ENCODE measurements at places on chromosomes 12 and 14.

DNA sequence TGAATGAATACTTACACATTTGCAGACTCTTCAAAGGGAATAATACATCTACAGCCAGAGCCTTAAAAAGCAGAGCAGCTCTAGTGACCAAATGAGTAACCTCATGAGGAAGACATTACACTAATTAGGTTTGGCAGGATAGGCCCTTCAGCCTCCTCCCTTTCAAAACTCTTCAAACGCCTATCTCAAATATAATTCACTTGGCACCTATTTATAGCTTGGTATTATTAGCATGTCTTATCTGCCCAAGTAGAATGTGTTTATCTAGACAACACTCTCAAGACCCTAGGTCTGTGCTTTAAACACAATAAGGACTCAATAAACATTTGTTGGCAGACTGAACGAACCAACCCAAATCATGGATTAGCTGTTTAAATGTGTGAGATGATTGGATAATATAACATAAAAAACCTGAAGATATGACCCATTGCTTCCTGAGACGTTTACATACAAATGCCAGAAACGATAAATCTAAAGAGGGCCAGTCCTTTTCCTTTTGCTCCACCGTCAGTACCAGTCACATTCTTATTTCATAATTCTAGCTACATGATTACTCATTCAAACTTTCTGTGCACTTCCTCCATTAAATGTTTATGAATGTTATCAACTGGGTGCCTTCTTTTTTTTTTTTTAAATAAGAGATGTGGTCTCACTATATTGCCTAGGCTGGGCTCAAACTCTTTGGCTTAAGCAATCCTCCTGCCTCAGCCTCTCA is 123.3 kb downstream of the CEP83 start:
- DNase-seq = no peak

DNA sequence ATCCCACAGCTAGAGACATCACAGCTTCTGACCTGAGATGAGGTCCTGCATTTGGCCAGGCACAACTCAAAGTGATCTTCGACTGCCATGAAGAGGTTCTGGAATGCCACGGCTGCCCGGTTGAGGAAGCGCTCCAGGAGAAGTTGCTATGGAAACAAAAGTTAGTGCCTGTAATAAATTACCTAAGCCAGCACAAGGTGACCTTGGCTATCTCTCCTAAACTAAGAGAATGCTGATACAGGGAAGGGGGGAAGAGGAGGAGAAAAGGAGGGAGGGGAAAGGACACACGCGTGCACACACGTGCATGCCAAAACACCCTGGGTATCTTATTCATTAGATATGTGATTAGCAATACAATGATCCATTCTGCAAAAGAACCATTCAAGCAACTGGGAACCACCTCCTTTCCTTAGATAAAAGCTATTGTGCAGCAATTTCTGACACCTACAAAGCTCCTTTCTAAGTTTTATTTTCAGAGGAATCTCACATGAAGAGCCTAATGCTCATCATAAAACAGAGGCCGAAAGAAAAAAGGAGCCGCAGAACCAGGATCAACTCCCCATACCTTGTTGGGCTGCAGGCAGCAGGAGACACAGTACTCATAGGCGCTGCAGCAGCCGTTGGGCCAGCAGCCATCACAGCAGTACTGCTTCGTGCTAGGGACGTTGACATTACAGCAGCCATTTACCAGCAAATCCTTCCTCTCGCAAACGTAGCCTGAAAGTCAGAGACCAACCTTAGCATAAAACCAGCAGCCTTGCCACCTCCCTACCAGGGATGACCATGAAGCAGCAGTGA is 17.9 kb downstream of the SPRING1 start:
- no peak for DNase-seq

DNA sequence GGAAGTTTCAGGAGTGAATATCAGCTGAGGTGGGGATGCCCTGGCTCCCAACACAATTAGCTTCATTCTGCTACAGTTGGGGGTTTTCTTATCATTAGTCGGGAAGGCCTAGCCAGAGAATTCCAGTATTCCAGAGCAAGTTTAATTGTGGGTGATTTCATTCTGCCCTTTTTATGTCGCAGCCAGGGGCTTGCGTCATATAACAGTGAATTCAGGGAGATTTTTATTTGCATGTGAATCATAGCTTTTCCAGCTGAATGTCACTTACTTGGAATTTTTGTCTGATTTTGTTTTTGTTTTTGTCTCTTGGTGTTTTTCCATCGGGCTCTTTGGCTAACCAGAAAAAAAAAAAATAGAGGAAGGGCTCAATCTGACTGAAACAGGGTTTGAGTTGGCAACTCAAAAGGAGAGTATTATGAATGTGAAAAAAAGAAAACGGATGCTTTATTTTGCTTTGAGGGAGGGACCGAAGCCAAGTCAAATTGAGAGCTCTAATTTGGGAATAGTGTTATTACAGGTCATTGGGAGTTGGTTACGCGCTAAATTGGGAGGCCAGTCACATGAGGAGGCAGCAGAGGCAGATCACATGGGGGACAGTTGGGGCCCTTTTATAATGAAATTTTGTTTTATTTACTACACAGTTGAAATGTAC is 119.4 kb downstream of the SAMD4A start:
- peak; percentile 43 for DNase-seq

- peak; percentile 18 for DNase-seq
Measured at GRCh38 chr14:100440207-100440631, 117.1 kb downstream of the SLC25A47 start.

GRCh38 chr12:27619308-27619707 is 76.9 kb upstream of the REP15 start:
- peak; percentile 48 for DNase-seq

DNA sequence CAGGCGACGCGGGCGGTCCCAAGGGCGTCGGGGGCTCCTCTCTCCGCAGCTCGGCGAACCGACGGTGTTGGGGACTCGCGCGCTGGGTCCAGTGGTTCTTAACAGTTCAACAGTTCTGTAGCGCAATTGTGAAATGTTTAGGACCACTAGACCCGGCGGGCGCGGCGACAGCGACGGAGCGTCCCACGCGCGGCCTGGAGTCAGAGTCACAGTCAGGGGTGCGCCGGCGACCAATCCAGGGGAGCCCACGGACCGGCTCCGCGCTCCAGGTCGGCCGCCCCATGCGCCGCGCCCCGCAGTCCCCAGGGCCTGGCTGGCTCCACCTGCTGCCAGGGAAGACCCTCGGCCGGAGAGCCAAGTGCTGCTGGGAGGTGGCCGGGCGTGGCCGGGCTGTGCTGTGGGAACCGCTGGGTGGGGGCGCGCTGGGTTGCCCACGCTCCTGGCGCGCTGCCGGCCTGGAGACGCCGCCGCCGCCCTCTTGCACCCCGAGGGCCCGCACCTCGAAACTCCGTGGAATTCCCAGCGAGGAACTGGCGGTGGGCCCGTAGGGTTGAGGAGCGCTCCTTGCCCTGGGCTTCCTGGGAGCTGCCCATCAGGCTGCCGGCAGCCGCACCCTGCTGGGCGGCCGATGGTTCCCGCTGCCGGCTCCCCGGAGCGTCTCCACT is 20.9 kb upstream of the KIF26A start:
- DNase-seq = no peak

GRCh38 chr12:31259136-31259886 is 66.6 kb downstream of the SINHCAF start:
- no peak for DNase-seq

- DNase-seq = no peak
Measured at GRCh38 chr12:131613678-131614077, 97.2 kb upstream of the SFSWAP start.

DNA sequence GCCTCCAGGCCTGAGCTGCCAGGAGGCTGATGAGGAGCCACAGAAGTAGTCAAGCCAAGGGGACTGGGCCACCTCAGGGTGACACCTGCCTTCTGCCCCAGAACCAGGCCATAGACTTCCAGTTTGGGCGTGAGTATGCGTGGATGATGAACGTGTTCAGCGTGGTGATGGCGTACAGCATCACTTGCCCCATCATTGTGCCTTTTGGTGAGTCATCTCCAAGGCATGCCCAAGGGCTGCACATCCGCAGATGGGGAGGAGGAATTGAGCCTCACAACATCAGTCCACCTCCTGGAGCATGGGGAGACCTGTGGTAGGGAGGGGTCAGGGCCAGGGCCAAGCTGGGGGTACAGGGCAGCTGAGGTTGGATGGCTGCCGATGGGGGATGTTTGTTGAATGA is 22.3 kb downstream of the NGB start:
- no peak for DNase-seq

DNA sequence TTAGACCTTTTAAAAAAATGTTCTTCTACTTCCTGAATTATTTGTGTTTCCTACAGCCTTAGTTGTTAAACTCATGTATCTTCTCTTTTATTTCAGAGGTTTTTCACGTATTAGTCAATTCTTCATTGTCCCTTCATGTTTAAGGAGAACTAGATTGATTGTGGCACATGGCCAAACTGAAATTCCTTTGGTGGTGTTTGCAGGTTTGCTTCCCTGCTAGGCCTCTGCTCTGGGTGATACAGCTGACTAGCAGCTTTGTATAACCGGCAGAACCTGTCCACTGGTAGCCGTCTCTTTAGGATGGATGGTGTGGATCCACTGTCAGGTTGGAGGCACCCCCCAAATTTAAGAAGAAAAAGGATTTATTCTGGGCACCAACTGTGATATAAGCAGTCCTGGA is 262.1 kb downstream of the FBXL14 start:
- DNase-seq = no peak

- peak; percentile 21 for DNase-seq
Measured at GRCh38 chr12:3752741-3753486, at the start of gene CRACR2A. Gene CRACR2A, minus strand, starts transcription at chr12:3753109. Its CDS starts 56,110 bp downstream, at chr12:3696999.

GRCh38 chr14:34258318-34258717 is 203.7 kb downstream of the SPTSSA start:
- peak; percentile 64 for DNase-seq

GRCh38 chr12:114767906-114768722 is 84.1 kb upstream of the TBX3 start:
- no peak for DNase-seq

DNA sequence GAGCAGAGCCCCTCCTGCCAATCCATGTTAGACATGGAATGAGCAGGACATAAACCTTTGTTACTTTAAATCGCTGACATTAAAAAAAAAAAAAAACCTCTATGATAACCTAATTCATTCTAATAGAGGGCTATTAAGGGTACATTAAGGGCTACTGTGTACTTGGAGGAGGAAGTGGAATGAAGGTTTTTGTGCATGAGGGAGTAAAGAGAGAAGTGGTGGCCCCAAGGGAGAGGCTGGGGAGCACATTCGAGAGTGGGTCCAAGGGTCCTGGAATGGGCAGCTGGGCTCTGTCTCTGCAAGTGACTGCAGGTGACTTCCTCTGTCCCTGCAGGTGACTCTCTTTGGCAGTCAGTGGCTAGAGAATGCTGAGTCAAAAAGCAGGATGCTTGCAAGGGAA is 32.1 kb upstream of the PTGDR start:
- DNase-seq = no peak

- no peak for DNase-seq
Measured at GRCh38 chr14:34029921-34030334, 79.1 kb upstream of the EGLN3 start.

- no peak for DNase-seq
Measured at GRCh38 chr12:112239881-112240280, 114.5 kb downstream of the TRAFD1 start.

DNA sequence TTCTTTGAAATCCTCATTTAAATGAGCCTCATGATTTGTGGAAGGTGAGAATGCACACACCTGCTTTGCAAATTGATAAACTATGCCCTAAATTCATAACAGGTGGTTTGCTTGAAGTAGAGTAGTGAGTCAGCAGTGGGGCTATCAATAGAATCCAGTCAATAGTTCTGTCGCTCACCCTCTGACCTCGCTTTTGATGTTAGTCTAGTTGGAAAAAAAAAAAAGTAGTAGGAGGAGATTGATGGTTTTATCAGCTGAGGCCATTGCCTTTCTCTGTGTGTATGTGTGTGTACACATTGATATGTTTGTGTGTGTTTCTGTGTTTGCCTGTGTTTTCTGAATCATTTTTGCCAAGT is 267.3 kb downstream of the SNAPC1 start:
- no peak for DNase-seq

GRCh38 chr12:109928058-109928656 is 28.1 kb downstream of the TCHP start:
- no peak for DNase-seq

GRCh38 chr14:88834883-88835431 is 10.5 kb downstream of the TTC8 start:
- no peak for DNase-seq

- no peak for DNase-seq
Measured at GRCh38 chr12:26238341-26239121, 43.2 kb downstream of the SSPN start.

- DNase-seq = no peak
Measured at GRCh38 chr14:55667801-55668200, 87.8 kb downstream of the KTN1 start.

DNA sequence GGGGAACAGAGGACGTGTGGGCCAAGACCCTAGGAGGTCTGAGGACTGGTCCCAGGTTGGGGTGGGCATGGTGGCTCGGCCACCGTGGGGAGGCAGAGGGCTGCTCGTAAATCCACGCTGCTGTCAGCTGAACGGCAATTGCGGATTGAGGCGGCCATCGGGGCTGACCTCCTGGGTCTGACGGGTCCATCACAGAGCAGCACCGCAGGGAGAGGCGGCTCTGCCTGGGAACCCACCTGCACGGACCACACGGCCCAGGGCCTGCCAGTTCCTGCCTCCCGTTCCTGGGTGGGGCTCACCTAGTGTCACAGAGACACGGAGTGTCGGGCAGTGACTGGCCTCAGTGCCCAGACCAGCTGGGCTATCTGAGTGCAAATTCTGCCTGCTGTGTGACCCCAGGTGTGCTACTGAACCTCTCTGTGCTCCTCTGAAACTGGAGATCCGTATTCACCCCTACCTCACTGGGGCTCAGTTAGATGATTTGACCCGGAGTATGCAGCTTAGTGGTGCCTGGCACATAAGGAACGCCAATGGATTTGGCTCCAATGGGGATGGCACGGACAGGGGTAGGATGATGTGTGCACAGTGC is 53.1 kb downstream of the KIF26A start:
- DNase-seq = no peak

GRCh38 chr12:62724947-62725451 is 210.0 kb downstream of the PPM1H start:
- DNase-seq = peak; percentile 27

GRCh38 chr14:50608302-50608851 is 48.4 kb downstream of the ATL1 start:
- DNase-seq = no peak

DNA sequence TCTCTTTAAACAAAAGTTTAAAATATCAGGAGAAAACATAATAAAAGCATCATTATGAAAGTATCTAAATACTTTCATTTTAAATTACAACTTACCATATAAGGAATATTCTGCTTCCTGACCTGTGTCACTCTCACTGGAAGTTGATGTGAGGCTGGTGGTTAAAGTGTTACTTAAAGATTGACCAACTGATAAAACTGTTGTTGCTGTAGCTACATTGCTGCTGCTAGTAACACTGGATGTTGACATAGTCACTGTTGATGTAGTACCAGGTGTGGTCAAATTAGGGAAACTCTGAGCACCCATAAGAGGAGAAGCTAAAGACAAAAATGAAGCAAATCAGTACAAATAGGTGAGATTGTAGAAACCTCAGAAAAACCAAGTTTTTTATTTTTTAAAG is 79.9 kb downstream of the HECTD1 start:
- no peak for DNase-seq

DNA sequence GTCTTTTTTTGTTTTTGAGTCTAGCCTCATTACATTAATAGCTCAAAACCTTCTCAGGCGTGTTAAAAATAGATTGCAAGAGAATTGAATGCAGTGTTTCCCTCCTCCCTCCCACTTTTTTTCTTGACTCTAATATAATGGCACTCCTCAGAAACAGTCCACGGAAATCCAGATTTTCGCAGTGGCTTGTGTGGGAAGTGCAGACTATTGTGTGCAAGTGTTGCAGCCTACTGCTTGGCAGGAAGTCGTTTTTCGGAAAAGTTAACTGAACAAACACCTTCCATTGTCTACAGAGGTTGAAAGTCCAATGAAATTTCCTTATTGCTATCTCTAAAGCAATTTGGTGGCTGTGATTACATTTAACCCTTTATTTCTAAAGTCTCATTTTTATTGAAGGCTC is 147.9 kb upstream of the E2F7 start:
- no peak for DNase-seq

Measured in T1000 (cell line).